ENCODE measurements at places on chromosomes 6 and 20. TPM values are rescaled to one million over a fixed set of nuclear protein-coding genes. Genes with fewer than 3 reads are reported as not detected.

DNA sequence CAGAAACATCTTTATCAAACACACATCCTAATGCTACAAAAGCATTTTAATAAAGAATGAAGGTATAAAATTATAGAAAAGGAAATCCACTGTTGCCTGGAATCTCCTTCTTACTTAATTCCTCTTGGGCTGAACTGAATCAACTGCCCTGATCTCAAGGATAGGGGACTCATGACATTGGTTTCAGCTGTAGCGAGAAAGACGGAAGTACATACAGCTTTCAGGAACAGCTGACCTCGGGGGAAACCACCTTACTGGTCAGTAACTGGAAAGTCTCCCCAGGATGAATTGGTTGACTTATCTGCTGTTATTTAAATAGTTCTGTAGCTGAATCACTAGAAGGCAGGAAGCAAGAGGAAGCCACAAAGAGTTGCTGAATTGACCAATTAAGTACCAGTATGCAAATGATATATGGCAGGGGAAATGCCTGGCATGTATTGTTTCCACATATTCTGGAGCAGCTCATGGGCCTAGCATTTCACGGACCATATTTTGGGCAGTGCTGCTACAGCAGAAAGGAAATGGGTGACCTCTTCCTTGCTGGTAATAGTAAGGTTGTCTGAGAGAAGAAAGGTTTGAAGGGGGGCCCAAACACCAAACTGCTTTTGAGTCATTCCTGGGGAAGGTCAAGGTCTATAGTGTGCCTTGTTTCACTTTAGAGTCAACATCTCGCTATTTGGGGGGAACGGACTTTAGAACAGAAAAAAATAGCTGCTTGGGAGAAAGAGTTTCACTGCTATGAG is 43.7 kb upstream of the MAP7 start:
- H3K27ac ChIP-seq = no peak overlapping the region
- DNase-seq = no peak
- no peak overlapping the region for H3K4me3 ChIP-seq

The NR2E1 gene
- 0.26 TPM for total RNA-seq

The ANGPT4 gene
- total RNA-seq = not detected

The ABHD16B gene
- not detected for total RNA-seq

- H3K27me3 ChIP-seq = no peaks in the 10 kb centered on the region
- H3K4me1 ChIP-seq = peaks cover 3% of the 10 kb centered on the region
- no peak for DNase-seq
Observed at GRCh38 chr20:49750611-49751396, 37.1 kb upstream of the B4GALT5 start.

GRCh38 chr6:118370722-118371121 is 177.4 kb upstream of the PLN start:
- no peak overlapping the region for H3K27ac ChIP-seq
- no peak overlapping the region for H3K4me3 ChIP-seq
- H3K4me1 ChIP-seq = no peaks in the 10 kb centered on the region

DNA sequence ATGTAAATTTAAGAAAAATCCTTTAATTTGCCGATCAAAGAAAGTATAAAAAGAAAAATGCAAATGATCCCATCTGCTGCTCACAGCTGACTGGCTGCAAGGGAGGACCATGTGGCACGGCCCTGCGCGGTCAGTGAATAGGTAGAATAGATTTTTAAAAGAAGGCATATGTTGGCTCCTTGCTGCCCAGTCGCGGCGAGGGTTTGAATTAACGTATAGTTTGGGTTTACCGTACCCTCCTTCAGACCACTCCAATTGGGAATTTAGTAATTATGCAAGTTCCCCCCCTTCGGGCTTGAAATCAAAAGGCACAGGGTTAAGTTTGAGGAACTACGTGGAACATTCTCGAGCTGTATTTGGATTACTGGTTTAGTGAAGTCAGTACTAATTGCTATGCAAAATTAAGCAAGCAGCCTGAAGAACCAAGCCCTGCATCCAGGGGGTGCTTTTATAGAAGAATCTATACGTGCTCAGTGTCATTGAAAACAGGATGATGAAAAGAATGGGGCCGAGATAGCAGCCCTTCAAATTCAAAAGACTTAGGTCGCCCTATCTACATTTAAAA is 1.1 kb upstream of the BEND3 start:
- peaks cover 17% of the 10 kb centered on the region for H3K4me1 ChIP-seq
- peak overlapping the region; percentile 94 for H3K4me3 ChIP-seq
- peak overlapping the region; percentile 94 for H3K27ac ChIP-seq
- no peak for DNase-seq
- peaks cover 11% of the 10 kb centered on the region for H3K27me3 ChIP-seq

GRCh38 chr20:58542411-58543095 is 27.4 kb upstream of the APCDD1L start:
- H3K27me3 ChIP-seq = peaks cover 13% of the 10 kb centered on the region
- H3K4me3 ChIP-seq = no peak overlapping the region
- peaks cover 33% of the 10 kb centered on the region for H3K4me1 ChIP-seq
- no peaks in the 10 kb centered on the region for H3K36me3 ChIP-seq
- peak; percentile 63 for DNase-seq
- H3K27ac ChIP-seq = no peak overlapping the region

- no peaks in the 10 kb centered on the region for H3K4me1 ChIP-seq
- no peak for DNase-seq
- H3K27me3 ChIP-seq = no peaks in the 10 kb centered on the region
- no peak overlapping the region for H3K27ac ChIP-seq
- H3K4me3 ChIP-seq = no peak overlapping the region
- no peaks in the 10 kb centered on the region for H3K36me3 ChIP-seq
Observed at GRCh38 chr20:41910558-41910957, 292.4 kb upstream of the CHD6 start.

All from type B pancreatic cell (in vitro differentiated cells).